ENCODE measurements at places on chromosomes 11 and 22. TPM values are rescaled to one million over a fixed set of nuclear protein-coding genes. Genes with fewer than 3 reads are reported as not detected.
A peak's percentile ranks its signal among the peaks of the same experiment; 100 is the strongest.

DNA sequence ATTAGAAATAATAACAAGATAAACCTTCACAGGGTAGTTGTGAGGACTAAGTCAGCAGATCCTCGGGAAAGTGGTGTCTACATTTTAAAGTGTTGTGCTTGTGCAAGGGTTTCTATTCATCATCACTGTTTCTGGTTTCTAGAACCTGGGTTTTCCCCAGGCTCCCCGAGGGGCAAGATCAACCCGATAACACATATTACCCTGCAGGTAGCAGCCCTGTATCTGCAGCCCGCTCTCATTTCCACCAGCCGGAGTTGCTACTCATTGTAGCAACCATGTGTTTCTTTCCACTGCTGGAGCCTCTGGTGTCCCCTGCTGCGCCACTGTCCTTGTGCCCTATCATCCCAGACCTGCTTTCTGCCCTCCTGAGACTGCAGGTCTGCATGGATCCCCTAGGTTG, 67.0 kb downstream of the MIAT start:
- no peak for DNase-seq

GRCh38 chr11:69841859-69842698, 22.9 kb upstream of the FGF3 start:
- DNase-seq: peak; percentile 13

- no peak for DNase-seq
These were observed 98.2 kb downstream of the NAV2 start for GRCh38 chr11:19810852-19811251.

GRCh38 chr11:65479184-65480145, 19.4 kb upstream of the MALAT1 start:
- peak; percentile 95 for DNase-seq

KDM4E gene
- total RNA-seq: not detected

PAMR1 gene
- total RNA-seq: 65.5 TPM

Measured in IMR-90 (cell line).